Fibroblast of villous mesenchyme (primary cell): ENCODE measurements at places on chromosomes 3 and 15. TPM values are rescaled to one million over a fixed set of nuclear protein-coding genes. Genes with fewer than 3 reads are reported as not detected.

PLCH1 gene
- total RNA-seq, result 11.7 and 14.2 TPM in 2 replicates

LXN gene
- total RNA-seq, result 32.0 and 50.9 TPM in 2 replicates

CHRNB4 gene
- total RNA-seq, result not detected in 2 replicates

ITIH1 gene
- total RNA-seq, result not detected in 2 replicates
